ENCODE measurements at places on chromosomes 16 and 17.

DNA sequence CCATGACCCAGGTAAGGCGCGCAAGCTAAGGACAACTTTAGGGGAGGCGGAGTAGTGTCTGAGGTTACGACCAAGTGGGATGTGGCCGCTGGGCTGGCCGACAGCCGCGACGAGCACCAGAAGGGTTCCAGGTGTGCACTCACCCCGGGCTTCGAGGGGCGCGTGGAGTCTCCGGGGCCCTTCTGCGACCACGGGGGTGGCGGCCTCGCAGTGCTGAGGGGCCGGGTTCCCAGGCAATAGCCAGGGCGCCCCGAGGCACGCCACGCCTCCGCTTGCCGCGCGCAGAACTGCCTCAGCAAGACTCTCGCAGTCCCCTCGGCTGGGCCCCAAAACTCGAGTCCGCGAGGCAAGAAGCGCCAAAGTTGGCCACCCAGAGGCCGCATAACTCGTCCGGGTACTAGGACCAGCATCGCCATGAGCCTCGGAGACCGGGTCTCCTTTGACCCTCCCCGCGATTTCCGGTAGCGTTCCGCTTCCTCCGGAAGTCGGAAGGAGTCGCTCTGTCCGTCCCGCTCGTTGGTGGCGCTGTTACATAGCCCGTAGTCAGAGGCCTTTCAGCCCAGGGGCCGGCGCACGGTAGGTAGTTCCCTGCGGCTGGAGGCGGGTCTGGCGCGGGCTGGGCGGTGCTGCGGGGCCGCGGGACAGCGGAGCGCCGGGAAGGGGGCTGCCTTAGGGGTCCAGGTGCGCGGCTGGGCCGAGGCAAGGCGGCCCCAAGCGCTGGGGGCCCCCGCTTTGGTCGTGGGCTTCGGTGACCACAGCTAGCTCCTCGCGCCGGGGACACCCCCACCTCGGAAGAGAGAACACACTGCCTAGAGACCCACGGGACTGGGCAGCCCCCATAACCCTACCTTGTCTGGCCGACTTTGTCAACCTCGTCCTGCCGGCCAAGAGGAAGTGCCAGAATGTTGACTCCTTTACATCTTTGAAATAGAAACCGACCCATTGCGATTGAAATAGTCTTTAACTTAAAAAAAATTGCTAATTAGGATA, at the start of the genes ADPRM and SCO1:
ADPRM (plus strand) TSS at position 503 of the 990 bp plus-strand sequence. CDS start 7,333 bp downstream, outside the sequence.
SCO1 (minus strand) TSS at position 442 of the 990 bp plus-strand sequence; CDS start at position 416, 26 bp downstream.
- DNase-seq, result peak; percentile 92

GRCh38 chr16:85798283-85798776, 1.0 kb downstream of the EMC8 start:
- DNase-seq, result no peak

GRCh38 chr17:42819939-42820535, 4.0 kb downstream of the BECN1 start:
- DNase-seq, result peak; percentile 71

GRCh38 chr16:89924297-89924924, 1.3 kb downstream of the TUBB3 start:
- no peak for DNase-seq

GRCh38 chr17:50345432-50346312, at the start of gene XYLT2:
Gene XYLT2, plus strand, starts transcription at chr17:50346126. Its CDS starts 15 bp downstream, at chr17:50346141.
- DNase-seq, result peak; percentile 89

DNA sequence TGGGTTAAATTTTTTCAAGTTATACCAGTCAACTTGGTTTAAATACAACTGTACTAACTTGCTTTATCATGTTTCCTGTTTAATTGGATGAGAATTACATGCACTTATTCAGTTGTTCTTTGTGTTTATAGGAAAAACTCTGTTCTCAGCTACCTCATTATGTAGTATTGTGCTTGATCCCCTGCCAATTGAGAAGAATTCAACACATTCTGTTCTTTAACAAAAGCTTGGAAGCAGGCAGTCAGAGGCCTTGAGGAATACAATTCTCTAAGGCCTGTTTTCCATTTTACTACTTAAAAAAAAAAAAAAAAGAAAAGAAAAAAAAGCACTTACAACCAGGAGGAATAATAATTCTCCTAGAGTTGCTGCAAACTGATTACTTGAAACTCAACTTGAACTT, 60.6 kb upstream of the CMIP start:
- DNase-seq, result no peak

GRCh38 chr16:89911375-89911774, 7.3 kb upstream of the MC1R start:
- no peak for DNase-seq

GRCh38 chr16:27756206-27756970, 206.4 kb downstream of the KATNIP start:
- no peak for DNase-seq

DNA sequence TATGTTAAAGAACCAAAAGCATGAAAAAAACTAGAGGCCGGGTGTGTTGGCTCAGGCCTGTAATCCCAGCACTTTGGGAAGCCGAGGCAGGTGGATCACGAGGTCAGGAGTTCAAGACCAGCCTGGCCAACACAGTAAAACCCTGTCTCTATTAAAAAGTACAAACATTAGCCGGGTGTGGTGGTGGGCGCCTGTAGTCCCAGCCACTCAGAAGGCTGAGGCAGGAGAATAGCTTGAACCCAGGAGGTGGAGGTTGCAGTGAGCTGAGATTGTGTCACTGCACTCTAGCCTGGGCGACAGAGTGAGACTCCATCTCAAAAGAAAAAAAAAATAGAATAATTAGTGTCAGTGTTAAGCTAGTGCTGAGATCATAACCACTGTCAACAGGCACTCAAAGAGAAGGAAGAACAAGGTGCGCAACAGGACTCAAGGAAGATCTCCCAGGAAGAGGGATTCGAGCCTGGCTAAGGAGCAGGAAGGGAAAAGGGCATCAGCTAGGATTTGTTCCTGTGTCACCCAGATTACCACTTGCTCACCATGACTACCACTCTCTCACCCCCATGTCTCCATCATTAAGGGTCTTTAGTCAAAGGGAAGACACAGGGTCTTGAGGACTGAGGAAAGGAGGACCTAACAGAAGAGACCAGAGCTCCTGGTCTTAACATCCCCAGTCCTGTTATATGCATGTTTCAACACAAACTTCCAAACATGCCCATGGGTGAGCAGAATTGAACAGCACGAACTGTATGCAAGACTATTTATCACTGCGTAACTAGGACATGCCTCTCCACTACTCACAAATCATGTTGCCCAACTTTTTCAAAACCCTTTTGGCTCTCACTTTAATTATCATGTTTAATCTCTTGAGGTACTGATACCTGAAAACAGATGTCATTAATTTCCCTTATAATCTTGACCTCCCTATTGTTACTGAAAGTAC, 88.3 kb upstream of the PLEKHM1 start:
- DNase-seq, result no peak

DNA sequence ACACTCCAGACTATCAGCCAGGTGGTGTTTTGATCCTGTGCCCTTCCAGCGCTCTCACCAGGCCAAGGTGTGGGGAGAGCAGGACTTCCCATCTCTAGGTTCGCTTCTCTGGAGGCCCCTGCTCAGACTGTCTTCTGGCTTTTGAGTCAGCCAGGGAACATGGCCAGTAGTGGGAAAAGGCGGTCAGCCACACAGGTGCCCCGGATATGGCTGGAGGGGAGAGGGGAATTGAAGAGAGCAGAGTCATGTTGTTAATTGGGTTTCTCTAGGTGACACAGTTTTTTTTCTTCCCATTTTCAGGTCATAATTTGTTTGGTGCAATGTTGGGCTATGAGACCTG, 1.5 kb downstream of the MINK1 start:
- no peak for DNase-seq

DNA sequence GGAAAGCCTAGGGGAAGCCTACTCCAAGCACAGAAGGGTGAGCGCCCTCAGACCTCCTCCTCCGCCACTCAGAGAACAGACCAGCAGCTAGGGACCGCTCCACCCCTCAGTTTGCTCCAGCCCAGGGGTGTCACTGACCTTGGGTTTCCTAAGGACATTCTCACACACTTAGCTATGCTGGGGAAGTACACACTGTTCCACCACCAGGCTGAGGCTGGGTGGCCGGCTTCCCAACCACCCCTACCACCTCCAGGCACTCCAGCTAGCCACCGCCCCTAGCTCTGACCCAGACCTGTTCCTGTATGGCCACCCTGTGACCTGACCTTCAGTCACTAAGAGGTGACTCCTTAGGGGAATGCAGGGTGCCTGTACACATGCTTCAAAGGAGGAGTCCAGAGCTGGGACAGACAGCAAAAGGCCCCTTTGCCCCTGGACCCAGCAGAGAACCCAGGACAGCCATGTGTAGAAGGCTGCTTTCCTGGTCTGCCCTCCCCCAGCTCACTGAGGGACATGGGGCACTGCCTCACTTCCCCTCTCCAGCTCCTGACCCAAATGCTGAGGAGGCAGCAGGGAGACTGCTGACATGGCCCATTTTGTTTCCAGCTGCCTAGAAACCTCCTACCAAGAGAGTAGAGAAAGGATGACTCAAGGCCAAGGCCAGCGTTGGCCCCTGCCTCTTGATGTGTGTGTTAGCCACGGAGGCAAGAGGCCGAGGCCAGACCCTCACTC, 6.7 kb downstream of the HSPB9 start:
- no peak for DNase-seq

GRCh38 chr16:68760671-68761275, 23.7 kb downstream of the CDH1 start:
- no peak for DNase-seq

DNA sequence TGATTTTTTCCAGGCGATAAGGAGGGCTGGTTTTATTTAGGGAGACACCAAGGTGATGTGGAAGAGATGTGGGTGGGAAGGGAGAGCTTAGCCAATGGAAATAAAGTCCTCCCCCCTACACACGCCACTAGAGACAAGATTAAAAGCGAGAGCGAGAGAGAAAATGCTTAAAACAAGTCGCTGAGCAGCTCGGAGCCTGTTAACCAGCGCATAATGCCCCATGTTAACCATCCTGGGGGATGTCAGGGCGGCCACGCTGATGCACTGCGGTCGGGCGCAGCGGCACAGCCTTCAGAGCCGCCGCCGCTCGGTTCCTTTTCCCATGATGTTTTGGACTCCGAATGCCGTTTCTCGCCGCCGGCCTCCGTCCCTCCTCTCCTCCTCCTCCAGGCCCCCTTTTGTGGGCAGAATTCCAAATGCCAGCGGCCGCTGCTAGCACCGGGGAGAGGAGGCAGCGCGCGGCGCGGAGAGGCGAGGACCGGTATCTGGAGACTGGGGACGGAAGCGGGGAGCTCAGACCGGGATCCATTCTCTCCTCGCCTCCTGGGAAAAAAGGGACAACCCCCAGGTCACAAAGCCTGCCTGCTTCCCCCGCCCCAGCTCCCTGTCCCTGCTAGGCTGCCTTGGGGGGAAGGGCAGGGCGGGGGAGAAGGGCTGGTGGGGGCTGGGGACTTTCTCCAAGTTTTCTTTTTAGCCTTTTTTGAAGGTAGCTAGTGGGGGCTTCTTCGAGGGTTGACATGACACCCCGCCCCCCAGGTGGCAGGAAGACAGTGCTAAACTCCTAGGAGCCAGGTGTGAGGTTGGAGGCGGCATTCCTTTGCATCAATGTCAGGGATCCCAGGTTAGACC, 98.1 kb upstream of the CCL2 start:
- no peak for DNase-seq

DNA sequence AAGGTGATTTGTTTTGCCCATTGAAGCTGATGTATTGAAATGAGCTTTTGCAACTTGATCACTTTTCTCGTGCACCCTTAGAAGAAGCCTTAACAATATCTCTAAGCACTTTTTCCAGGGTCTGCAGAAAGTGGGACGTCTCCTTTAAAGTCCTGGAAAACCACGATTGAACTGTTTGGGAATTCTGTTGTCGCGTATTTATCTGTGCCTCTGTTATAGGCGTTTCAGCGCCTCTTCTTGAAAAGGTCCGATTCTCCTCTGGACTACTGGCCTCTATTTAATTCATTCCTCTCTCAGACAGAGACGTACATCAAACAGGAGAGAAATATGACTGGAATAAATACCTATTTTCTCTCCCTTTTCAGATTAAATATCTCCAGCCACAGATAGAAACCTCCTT, 262.4 kb upstream of the PSMD7 start:
- DNase-seq, result no peak

DNA sequence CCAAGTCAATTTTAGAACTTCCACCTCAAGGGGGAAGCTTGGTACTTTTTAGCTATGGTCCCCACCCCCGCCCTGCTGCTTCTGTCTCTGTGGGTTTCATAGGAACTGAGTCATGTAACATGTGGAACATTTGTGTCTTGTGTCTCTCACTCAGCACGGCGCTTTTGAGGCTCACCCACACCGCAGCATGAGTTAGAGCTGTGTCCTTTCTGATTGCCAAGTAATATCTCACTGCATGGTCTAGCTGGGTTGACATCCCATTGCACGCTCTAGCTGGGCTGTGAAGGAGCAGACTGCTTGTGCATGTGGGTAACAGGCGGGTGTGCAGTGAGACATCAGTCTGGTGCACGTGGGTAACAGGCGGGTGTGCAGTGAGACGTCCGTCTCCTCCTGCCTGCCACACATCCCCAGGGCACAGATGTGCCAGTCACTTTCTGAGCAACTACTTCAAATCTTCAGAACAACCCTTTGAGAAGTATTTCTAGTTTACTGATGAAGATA, 26.4 kb upstream of the SLC7A5 start:
- DNase-seq, result no peak

DNA sequence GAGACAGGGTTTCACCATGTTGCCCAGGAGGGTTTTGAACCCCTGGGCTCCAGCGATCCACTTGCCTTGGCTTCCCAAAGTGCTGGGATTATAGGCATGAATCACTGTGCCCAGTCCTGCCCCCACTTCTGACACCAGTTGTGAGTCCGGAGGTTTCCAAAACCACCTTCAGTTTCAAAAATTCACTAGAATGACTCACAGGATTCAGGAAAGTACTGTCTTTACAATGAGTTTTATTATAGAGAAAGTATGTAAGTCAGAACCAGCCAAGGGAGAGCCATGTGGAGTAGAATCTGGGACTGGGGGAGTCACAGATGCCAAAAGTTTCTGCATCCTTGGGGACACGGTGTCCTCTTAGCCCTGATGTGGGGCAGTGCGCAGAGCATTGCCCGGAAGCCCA, 55.1 kb downstream of the PLD6 start:
- no peak for DNase-seq

DNA sequence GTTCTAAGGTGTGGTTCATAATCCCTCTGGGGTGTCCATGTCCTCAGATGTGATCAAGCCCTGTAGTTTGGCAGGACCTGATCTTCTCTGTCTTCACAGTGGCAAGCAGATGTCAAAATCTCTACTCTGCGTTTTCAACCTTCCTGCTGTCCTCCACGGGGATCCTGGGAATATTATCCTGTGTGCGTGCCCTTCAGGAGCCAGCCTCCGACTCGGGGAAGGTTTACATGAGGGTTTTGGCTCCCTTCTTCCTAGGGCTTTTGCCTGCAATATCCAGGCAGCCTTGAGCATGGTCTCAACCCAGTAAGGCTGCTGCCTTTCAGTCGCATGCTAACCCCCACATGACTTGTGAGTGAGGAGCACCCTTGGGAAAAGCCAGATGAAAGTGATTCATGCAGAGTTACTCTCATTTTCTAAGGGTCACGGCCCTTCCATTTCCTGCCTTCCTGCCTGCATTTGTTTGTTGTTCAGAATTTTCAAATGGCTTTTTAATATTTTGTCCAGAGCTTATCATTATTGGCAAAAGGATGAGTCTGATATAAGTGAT, 202.2 kb upstream of the CHMP6 start:
- DNase-seq, result no peak

GRCh38 chr16:66324815-66325515, 41.5 kb upstream of the CDH5 start:
- DNase-seq, result no peak

Measured in liver (tissue), 10 donors.